GM23338 (cell line): ENCODE measurements at places on chromosomes 12 and 14. TPM values are rescaled to one million over a fixed set of nuclear protein-coding genes. Genes with fewer than 3 reads are reported as not detected.

PTGER2 gene
- total RNA-seq, result 1.2 and 1.3 TPM in 2 replicates

KLRB1 gene
- total RNA-seq, result not detected in 2 replicates

DHRS2 gene
- total RNA-seq, result 0.35 and 0.42 TPM in 2 replicates

RASAL1 gene
- total RNA-seq, result 5.4 and 8.2 TPM in 2 replicates

CPNE6 gene
- total RNA-seq, result not detected in 2 replicates

GNB3 gene
- total RNA-seq, result 3.3 and 8.2 TPM in 2 replicates

CIROP gene
- total RNA-seq, result not detected in 2 replicates

NGB gene
- 0.27 and 1.0 TPM in 2 replicates for total RNA-seq
